ENCODE measurements at places on chromosomes 3 and 15.
A peak's percentile ranks its signal among the peaks of the same experiment; 100 is the strongest.

GRCh38 chr15:29849218-29849617, 26.9 kb upstream of the TJP1 start:
- no peak for DNase-seq

GRCh38 chr15:31069360-31070000, 32.0 kb downstream of the TRPM1 start:
- DNase-seq = no peak

GRCh38 chr15:68494573-68495110, 62.7 kb upstream of the ITGA11 start:
- no peak for DNase-seq

DNA sequence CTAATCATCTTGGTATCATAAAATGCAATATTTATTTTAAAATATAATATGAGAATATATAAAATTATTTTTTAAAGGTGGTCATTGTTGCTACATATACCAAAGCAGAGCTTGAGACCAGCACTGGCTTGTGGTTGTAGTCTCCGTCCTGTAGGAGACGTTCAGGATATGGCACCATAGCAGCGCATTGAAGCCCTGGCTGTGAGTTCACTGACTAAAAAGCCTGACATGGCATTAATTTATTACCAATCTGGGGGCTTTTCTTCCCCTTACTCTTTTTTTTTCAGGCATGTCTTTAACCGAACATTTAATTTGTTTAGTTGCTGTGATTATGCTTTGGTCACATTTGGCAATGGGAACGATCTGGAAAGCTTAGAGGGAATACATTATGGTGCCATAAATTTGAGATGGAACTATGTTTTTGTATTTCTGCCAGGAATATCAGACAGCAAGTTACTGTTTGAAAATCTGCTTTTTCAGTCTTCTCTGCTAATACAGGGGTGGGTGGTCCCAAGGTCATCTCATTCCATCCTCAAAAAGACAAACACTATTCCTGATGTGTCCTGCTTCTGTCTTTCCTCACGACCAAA, 108.5 kb downstream of the ZIC4 start:
- no peak for DNase-seq

DNA sequence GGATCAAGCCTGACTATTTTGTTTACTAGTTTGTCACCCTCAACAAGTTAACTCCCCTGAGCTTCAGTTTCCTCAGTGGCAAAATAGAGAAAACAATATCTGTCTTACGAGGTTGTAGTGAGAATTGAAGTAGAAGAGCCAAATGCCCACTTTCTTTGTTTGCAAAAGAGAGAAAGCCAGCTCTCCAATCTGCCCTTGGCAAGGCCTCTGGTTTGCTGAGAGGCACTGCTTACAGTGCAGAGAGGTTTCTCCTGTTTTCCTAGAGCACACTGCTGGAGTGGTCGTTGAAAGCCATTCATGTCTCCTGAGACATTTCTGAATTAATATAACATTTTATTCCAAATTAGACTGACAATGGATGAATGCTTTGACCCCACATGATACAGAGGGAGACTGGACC, 260.5 kb upstream of the IGF1R start:
- DNase-seq = no peak

DNA sequence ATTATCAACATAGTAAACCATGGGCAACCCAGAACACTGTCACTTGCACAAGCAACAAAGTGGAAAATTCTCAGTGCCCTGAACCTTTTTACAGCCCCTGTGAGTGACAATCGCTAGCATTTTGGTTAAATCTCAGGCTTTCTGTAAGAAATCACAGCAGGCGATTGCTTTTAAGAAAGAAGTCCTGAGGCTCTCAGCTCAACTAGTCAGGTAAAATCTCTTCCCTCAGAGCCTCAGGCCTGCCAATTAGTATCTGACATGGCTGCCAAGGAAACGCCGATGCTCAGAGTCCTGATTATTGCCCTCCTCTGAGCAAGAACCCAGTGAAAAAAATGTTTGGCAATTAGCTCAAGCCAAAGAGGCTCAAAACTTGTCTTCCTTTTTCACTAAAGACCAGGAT, 530.8 kb downstream of the DIPK2A start:
- no peak for DNase-seq

GRCh38 chr3:134874737-134875413, 79.8 kb downstream of the EPHB1 start:
- peak; percentile 74 for DNase-seq

GRCh38 chr3:121724130-121724529, 25.4 kb downstream of the GOLGB1 start:
- no peak for DNase-seq

- DNase-seq = no peak
Measured at GRCh38 chr3:58691997-58692396, 25.4 kb upstream of the FAM3D start.

DNA sequence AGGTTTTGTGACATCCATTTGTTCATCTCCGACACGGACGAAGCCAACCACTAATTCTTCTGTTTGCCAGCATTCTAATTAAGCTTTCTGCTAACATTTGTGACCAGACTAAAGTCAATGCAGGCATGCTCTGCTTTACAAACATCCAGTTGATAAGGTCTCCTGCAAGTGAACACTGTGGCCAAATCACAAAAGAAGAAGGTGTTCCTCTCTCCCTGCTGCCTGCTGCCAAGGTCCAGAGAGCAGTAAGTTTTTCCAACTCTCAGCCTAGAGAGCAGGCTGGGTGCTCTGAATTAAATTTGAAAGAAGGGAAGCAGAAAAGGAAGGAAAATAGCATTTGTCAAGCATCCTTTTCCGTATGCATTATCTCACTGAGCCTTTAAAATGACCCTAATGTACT, 133.6 kb downstream of the ATP8B4 start:
- DNase-seq = no peak

- DNase-seq = no peak
Measured at GRCh38 chr3:5663601-5664000, 476.1 kb downstream of the EDEM1 start.

DNA sequence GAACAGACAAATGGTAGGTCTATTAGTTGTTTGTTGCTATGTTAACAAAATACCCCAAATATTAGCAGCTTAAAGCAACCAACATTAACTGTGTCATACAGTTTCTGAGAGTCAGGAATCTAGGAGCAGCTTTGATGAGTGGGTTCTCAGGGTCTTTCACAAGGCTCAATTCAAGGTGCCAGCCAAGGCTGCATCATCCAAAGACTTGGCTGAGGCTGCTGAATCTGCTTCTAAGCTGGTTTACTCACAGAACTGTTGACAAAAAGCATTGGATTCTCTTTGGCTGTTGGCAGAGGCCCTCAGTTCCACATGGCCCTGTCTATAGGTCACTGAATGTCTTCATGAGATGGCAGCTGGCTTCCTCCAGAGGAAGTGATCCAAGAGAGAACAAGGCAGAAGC, 40.3 kb upstream of the TSC22D2 start:
- no peak for DNase-seq

- no peak for DNase-seq
Measured at GRCh38 chr3:51716805-51717204, 9.9 kb downstream of the GRM2 start.

- DNase-seq = no peak
Measured at GRCh38 chr15:44325568-44325967, 37.0 kb downstream of the GOLM2 start.

DNA sequence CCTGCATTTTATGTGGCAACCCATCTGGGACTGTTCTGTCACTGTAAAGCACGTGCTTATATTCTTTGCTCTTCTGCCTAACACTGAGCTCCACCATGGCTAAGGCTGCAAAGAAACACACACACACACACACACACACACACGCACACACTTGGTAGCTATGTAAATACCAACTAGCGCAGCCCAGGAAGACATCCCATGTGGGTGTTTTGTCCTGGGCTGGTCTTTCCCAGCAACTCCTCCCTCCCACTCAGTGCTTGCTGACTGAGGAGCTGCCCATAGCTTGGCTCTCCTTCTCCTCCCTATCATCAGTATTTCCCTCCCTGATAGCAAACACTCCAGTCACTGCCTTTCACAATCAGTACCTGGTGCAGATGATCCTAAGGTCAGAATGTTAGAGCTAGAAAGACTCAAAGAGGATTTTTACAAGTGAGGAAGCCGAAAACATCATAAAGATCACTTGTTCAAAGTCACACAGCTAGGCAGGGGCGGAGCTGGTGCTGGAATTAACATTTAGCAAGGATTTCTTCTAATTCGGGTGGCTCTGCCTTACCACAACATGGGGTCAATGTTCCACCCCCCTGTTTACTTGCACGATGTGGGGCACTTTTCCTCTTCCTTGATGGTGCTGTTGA, 377.1 kb upstream of the TBL1XR1 start:
- no peak for DNase-seq

DNA sequence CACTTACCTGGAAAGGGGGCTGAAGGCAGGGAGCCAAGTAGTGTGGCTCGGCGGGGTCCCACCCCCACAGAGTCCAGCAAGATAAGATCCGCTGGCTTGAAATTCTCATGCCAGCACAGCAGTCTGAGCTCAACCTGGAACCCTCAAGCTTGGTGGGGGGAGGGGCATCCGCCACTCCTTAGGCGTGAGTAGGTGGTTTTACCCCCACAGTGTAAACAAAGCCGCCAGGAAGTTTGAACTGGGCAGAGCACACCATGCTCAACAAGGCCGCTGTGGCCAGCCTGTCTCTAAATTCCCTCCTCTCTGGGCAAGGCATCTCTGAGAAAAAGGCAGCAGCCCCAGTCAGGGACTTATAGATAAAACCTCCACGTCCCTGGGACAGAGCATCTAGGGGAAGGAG, 156.3 kb downstream of the KBTBD8 start:
- DNase-seq = no peak

GRCh38 chr15:61623746-61624145, 394.6 kb upstream of the RORA start:
- no peak for DNase-seq

Measured in NCI-H524 (cell line).